Cerebellar cortex (tissue), 1 donor: ENCODE measurements at places on chromosomes 2 and 18.
A peak's percentile ranks its signal among the peaks of the same experiment; 100 is the strongest.

GRCh38 chr2:61151436-61151835 is 10.6 kb upstream of the C2orf74 start:
- no peak for DNase-seq

DNA sequence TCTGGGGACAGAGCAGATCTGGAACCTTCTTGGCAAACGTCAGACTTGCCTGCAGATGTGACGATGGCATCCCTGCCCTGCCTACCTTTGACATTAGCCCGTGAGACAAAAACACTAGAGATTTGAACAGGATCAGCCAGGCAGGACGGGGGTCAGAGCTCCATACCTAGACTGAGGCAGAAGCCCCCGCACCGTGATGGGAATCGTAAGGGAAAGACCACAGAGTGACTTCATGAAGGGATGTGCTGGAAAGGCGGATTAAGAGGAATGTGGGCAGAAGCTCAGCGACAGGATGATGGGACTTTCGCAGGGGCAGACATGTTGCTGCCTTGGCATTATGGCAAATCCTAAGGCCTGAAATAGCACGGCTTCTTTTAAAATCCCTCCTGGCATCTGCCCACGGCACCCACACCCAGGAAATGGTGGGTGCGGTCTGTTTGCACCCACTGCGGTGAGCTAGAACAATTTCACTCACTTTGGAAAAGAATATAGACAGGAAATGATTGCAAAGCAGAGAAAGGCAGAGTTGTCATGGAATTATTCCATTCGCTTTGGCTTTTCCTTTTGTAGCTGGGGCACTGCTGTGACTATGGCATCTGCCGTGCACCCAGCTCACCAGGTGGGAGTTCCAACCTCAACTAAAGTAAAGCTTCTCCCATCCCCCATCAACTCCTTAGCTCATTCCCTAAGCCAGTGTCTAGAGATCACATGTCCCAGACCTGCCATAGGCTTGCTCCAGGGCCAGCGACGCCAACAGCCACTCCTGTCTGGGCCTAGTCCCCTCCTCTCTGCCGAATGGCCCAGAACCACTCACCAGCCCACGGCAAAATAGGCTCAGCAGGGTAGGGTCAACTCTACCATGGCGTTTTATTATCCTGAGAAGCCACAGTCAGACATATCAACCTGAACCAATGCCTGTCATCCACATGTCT is 112.7 kb upstream of the NPAS2 start:
- no peak for DNase-seq

- DNase-seq = no peak
Measured at GRCh38 chr2:175154661-175155082, 13.3 kb downstream of the ATF2 start.

DNA sequence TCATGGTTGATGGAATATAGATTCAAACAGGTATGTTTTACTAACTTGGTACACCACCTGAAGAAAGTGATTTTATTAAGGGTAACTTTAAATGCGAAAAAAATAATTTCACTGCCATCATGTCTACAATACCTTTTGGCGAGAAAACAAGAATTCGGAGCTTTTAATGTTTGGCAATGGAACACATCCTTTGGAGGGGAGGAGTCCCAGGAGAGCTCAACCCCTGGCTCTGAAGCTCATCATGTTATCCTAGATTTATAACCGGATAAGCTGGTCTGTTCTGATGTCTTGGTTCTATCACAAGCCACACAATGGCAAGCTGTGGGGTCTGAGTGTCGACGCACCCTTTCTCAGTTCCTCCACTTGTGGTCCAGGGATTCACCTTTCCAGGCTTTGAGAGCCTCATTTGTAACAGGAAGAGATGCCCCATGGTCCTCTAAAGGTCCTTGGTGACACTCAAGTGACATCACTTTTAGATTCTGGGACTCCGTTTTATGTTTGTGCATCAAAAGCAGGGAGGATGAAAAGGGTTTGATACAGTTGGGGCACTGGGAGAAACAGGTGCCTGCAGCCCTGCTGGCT is 172.7 kb downstream of the BCL2 start:
- DNase-seq = no peak

- DNase-seq = no peak
Measured at GRCh38 chr2:144343145-144343544, 176.8 kb downstream of the ZEB2 start.

DNA sequence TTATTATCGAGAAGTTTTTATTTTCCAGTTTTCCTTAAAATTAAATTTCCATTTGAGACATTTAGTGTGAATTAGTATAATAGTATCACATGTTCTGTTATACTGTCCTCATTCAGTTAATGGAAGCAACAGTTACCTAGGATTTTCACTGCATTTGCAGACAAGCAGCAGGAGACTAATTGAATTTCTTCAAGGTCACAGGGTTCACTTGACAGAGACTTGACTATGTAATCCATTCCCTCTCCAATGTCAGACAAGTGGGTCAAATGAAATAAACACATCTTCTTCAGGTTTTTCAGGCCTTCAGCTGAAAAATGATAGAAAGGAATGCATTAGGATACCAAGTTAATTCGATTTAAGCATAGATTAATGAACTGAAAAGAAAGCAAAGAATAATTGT is 26.7 kb downstream of the NLRC4 start:
- peak; percentile 10 for DNase-seq

DNA sequence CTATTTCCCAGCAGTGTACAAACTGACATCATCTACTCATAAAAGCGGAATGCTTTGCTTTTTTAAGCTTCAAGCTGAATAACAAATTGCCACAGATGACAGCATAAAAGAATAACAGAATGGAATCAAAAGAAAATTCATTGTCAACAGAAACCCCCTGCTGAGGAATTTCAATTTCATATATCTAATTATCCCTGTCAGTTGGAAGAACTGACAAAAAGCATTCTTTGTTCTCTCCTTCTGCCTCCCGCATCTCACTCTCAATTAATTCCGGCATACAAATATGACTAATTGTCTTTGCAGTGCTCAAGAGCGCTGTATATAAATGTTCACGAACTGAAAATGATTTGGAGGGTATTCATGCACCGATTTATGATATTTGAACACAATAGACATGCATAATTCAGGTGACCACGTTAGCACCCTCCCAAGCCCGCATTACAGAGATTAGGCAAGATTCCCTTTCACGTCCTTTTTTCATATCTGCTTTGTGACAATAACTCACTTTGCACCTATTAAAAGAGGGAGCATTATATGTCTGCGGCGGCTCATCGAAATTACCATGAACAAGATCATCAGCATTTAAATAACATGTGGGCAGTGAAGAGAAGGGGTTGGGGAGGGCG is 277.7 kb upstream of the SALL3 start:
- DNase-seq = no peak

DNA sequence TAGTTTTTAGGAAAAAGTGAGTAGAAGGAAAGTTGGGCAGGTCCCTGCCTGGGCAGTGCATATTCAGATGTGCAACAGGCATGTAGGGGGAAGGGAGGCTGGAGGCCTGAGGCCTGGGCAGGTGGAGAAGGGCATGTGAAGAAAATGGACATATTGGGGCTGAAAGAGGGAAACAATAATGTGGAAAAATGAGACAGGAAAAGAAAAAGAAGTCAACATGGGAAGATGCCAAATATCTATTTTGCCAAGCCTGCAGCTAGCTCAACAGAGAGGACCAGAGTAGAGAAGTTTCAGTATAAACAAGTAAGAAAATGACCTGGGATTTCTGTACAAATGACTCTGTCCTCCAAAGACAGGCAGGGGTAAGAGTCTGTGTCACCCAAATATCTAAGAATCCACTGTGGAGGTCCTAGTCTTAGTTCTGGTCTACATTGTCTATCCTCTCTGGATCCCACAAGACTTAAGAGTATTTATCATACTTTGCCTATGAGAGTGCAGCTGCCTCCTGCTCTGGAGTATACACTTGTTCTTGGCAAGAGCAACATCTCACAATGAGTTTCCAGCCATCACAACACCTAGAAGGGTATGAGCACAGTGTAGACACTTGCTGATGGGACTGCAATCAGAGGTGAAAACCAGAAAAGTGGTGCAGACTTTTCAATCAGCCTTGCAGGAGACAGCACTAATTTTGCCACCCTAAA is 80.2 kb downstream of the CLHC1 start:
- DNase-seq = no peak
